Esophagus muscularis mucosa (tissue), 4 donors: ENCODE measurements at places on chromosomes 3 and 15. TPM values are rescaled to one million over a fixed set of nuclear protein-coding genes. Genes with fewer than 3 reads are reported as not detected.

- H3K36me3 ChIP-seq = no peaks in the 10 kb centered on the region
- H3K27ac ChIP-seq = no peak overlapping the region
- no peak for DNase-seq
- H3K4me1 ChIP-seq = no peaks in the 10 kb centered on the region
- no peaks in the 10 kb centered on the region for H3K27me3 ChIP-seq
- H3K4me3 ChIP-seq = no peak overlapping the region
Observed at GRCh38 chr15:26537663-26538062, 235.2 kb downstream of the GABRB3 start.

- no peak overlapping the region for H3K27ac ChIP-seq
- no peaks in the 10 kb centered on the region for H3K36me3 ChIP-seq
- no peak for DNase-seq
Observed at GRCh38 chr3:55090291-55090690, 162.4 kb upstream of the LRTM1 start.

SLC25A20 gene
- total RNA-seq = 22.0 TPM

CTXN2 gene
- total RNA-seq = not detected

SELENOK gene
- total RNA-seq = 48.8 TPM

A4GNT gene
- total RNA-seq = not detected

DNA sequence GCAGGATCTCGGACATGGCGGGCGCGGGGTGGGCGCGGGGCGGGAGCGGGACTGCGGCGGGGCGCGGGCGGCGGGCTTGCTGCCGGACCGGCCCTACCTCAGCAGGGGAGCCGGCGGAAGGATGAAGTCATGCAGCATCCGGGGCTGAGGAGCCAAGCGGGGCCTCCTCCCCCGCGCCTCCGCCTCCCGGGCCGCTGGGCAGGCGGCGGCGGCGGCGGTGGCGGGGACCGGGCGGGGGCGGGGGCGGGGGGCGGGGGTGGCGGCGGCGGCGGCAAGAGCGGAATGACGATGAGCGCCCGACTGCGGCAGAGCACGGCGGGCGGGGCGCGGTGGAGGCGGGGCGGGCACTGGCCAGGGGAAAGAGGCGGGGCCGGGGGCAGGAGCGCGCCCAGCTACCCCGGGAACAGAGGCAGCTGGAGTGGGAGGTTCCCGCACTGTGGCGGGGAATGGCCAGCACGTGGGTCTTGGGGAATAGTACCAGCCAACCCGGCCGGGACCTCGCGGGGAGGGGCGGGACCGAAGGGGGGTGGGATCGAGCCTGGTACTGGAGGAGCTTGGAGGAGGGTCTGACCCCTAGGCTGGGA is at the start of gene CAMK2N2:
TSS of gene CAMK2N2 (minus strand) at position 284 of the 584 bp plus-strand sequence. CDS start at position 16, 268 bp downstream.
- DNase-seq = no peak
- peak within 1 kb of the TSS; percentile 50 for H3K4me3 ChIP-seq
- H3K4me1 ChIP-seq = peaks cover 36% of the 10 kb centered on the region
- H3K27me3 ChIP-seq = peaks cover 54% of the 10 kb centered on the region
- no peak within 1 kb of the TSS for H3K27ac ChIP-seq

THAP10 gene
- 3.4 TPM for total RNA-seq

DNA sequence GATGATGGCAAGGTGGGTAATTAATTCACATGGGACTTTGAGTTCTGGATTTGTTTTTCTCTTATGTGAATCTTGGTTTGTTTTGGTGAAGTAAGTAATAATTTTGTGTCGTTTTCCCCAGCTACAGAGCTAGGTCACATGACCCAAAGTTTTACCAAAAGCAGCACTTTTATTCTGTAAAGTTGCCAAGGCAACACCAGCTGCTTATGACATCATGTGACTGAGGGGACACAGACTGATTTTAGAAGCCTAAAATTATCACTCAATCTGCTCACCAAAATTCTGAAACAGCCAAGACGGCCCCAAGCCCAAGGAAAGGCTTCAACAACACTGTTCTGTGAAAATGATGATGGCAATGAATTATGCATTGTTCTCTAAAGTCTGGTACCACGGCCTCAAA is 63.9 kb downstream of the MEX3B start:
- no peaks in the 10 kb centered on the region for H3K36me3 ChIP-seq
- no peaks in the 10 kb centered on the region for H3K27me3 ChIP-seq
- DNase-seq = no peak
- no peak overlapping the region for H3K4me3 ChIP-seq
- H3K4me1 ChIP-seq = no peaks in the 10 kb centered on the region
- H3K27ac ChIP-seq = no peak overlapping the region

GRCh38 chr3:42741796-42742195 is 31.3 kb downstream of the CCDC13 start:
- H3K27me3 ChIP-seq = no peaks in the 10 kb centered on the region
- peaks cover 24% of the 10 kb centered on the region for H3K4me1 ChIP-seq
- no peaks in the 10 kb centered on the region for H3K36me3 ChIP-seq
- DNase-seq = no peak
- H3K27ac ChIP-seq = no peak overlapping the region

DNA sequence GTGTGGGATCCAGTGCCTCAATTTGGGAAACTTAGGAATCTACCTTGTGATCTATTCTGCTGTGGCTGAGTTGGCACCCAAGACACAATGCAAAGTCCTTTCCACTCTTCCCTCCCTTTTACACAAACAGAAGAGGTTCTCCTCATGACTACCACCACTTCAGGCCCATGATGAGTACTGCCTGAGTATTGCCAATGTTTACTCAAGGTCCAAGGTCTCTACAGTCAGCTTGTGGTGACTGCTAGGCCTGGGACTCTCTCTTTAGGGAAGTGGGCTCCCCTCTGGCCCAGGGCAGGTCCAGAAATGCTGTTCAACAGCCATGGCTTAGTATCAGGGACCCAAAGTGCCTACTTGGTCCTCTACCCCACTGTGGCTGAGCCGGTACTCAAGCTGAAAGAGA is 56.8 kb upstream of the PEX5L start:
- H3K4me1 ChIP-seq = no peaks in the 10 kb centered on the region
- no peak overlapping the region for H3K27ac ChIP-seq
- H3K27me3 ChIP-seq = no peaks in the 10 kb centered on the region
- H3K36me3 ChIP-seq = no peaks in the 10 kb centered on the region

TMCO5A gene
- total RNA-seq = not detected

- H3K4me3 ChIP-seq = no peak overlapping the region
- no peaks in the 10 kb centered on the region for H3K27me3 ChIP-seq
- H3K27ac ChIP-seq = no peak overlapping the region
- H3K4me1 ChIP-seq = peaks cover 46% of the 10 kb centered on the region
- DNase-seq = no peak
Observed at GRCh38 chr3:129727707-129728106, 121.2 kb upstream of the PLXND1 start.

- no peak overlapping the region for H3K4me3 ChIP-seq
- no peak for DNase-seq
- peak overlapping the region; percentile 76 for H3K27ac ChIP-seq
- H3K4me1 ChIP-seq = peaks cover 100% of the 10 kb centered on the region
- no peaks in the 10 kb centered on the region for H3K36me3 ChIP-seq
Observed at GRCh38 chr15:67142092-67142766, 76.8 kb downstream of the SMAD3 start.

LRRC2 gene
- 0.32 TPM for total RNA-seq

DNA sequence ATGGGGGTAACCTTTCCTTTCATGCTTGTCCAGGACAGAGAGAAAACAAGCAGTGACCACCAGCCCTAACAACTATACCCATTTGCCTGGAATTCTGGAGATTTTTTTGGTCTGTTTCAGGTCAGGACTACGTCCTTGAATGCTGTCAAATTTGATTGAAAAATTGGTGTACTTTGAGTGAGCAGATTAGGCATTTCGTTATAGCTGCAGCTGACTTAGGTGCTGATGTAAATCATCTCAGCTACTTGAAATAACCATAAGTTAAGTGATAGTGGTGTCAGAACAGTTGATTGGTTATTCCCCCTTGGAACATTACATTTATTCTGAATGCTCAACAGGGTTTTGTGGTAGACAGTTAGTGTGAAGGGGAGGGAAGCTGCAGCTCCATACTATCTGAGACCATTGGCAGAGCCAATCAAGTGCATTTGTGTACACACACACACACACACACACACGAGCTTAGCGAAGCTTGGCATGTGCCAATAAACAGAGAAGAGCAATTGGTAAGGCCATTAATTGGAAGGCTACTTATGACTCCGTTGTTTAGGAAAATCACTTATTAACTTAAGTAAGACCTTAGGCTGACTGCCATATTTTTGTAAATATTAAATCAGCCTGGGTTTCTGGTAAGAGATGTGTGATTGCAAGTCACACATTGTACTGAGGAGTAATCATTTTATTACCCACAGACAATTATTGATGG is 447.8 kb downstream of the MFSD1 start:
- no peaks in the 10 kb centered on the region for H3K4me1 ChIP-seq
- DNase-seq = no peak
- H3K27ac ChIP-seq = no peak overlapping the region
- no peaks in the 10 kb centered on the region for H3K36me3 ChIP-seq

- no peak overlapping the region for H3K27ac ChIP-seq
- H3K4me1 ChIP-seq = no peaks in the 10 kb centered on the region
- DNase-seq = no peak
- H3K36me3 ChIP-seq = no peaks in the 10 kb centered on the region
Observed at GRCh38 chr15:40115670-40116093, 7.0 kb upstream of the BMF start.

DNA sequence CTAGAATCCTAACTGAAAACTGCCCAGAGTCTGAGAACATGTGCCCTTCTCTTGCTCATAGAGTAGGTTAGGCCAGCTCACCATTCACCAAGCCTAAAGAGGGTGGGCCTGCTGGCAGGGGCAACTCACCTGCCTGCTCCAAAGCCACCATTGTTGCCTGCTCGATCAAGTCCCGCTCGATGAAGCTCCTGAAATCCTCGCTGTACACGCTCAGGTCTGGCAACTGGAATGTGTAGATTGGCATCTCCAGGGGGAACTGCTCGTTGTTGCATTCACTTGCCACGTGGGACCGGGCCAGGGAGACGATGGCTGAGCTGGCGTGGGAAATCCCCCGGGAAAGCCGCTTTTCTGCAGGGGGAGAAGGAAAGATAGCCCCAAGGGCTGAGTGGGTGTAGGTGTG is 232.2 kb downstream of the KLF13 start:
- no peak for DNase-seq
- no peak overlapping the region for H3K27ac ChIP-seq
- peaks cover 12% of the 10 kb centered on the region for H3K36me3 ChIP-seq

GRCh38 chr3:34260271-34261000 is 462.0 kb downstream of the PDCD6IP start:
- peaks cover 45% of the 10 kb centered on the region for H3K4me1 ChIP-seq
- DNase-seq = no peak
- H3K4me3 ChIP-seq = no peak overlapping the region
- H3K36me3 ChIP-seq = no peaks in the 10 kb centered on the region
- H3K27ac ChIP-seq = peak overlapping the region; percentile 69

CYP1A2 gene
- total RNA-seq = not detected

SCN11A gene
- 0.71 TPM for total RNA-seq

DNA sequence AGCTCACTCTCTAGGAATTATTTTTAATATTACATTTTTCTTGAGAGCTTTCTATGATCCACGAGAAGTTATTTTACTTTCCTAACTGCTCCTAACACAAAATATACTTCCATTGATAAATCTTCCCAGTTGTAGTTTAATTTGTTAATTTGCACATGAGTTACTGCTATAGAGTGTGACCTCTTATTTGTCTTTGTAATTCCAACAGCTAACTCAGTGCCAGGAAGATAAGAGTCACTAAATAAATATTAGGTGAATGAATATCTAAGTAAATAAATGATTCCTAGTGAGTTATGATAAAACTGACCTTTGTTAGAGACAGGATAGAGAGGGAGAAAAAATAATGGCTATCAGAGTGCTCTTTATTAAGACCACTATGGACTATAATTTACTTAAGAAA is 319.9 kb downstream of the NAALADL2 start:
- DNase-seq = no peak
- no peaks in the 10 kb centered on the region for H3K27me3 ChIP-seq
- H3K27ac ChIP-seq = no peak overlapping the region
- no peaks in the 10 kb centered on the region for H3K36me3 ChIP-seq
- H3K4me3 ChIP-seq = no peak overlapping the region
- no peaks in the 10 kb centered on the region for H3K4me1 ChIP-seq

ATP8B4 gene
- 6.3 TPM for total RNA-seq

LCTL gene
- total RNA-seq = not detected

DNA sequence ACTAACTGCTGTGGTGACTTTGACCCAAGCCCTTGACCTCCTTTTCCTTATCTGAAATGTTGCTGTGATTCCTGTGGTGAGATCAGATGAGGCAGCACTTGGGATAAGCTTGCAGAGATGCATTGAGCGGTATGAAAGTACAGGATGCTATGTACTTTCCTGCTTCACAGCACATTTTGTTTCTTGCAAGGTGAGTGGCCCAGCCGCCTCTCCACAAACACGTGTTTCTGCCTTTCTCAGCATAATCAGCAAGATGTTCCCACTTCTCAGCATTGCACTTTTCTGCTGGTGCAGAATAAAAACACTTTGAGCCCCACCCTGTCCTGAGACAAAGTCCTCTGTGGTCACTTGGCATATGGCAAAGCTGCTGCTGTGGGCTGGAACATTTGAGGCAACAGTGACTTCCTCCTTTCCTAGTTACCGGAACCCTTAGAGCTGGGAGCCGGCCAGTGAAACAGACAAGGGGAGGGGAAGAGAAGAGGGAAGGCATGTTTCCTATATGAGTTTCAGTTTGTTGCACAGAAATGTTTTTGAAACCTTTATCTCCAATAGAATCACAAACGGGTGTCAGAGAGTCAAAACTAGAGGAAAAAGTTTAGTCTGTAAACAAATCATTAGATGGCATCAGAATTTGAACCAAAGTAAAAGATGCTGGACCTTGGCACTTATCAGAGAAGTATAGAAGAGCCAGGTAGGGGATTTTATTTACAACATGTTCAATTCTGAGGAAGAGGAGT is 5.0 kb downstream of the NUDT16 start:
- peak overlapping the region; percentile 47 for H3K27ac ChIP-seq
- DNase-seq = no peak
- peaks cover 52% of the 10 kb centered on the region for H3K4me1 ChIP-seq
- H3K4me3 ChIP-seq = no peak overlapping the region
- no peaks in the 10 kb centered on the region for H3K27me3 ChIP-seq
- H3K36me3 ChIP-seq = peaks cover 11% of the 10 kb centered on the region

DNA sequence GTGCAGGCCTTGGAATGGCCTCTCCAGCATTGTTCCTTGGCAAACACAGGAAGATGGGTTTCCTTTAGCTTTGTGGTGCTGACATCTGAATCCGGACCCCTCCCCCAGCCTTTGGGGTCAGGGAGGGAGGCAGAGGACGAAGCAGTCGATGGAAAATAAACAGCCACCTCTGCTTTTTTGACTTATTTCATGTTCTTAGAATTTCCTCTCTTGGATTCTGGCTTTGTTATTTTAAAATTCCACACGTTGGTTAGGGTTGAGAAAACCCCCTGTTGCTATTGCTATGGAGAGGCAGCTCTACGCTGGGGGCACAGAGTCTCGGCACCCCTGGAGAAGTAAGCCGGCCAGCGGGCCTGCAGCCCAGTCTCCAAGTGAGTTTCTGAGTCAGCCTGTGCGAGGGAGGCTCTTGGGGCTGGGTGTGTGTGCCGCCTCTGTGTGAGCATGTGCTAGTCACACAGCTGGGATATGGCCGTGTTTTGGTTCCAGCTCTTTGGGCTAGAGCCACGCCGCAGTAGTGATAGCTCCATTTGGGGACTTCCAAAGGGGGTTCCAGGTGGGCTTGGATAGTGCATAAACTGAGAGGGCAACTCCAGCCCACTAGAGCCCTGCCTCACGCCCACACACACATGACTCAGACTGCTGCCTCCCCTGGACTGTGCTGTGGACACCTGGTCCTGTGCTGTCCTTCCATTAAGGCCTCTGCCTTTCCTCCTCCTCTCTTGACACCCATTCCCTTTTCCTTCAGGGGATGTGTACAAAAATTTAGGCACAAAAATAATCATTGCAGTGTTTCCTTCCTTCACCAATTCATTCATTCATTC is 58.8 kb downstream of the AMOTL2 start:
- H3K36me3 ChIP-seq = no peaks in the 10 kb centered on the region
- peak overlapping the region; percentile 91 for H3K27ac ChIP-seq
- H3K4me1 ChIP-seq = peaks cover 60% of the 10 kb centered on the region

- no peak for DNase-seq
- no peaks in the 10 kb centered on the region for H3K36me3 ChIP-seq
- H3K4me1 ChIP-seq = no peaks in the 10 kb centered on the region
- no peak overlapping the region for H3K4me3 ChIP-seq
Observed at GRCh38 chr3:151446002-151446340, 14.9 kb downstream of the IGSF10 start.
